ENCODE measurements at places on chromosomes 12 and 14. TPM values are rescaled to one million over a fixed set of nuclear protein-coding genes. Genes with fewer than 3 reads are reported as not detected.

GRCh38 chr12:19764408-19764807, 325.1 kb downstream of the AEBP2 start:
- no peak overlapping the region for H3K4me3 ChIP-seq
- no peak for DNase-seq
- H3K27ac ChIP-seq: no peak overlapping the region

The TAS2R31 gene
- 9.1 TPM for total RNA-seq

DNA sequence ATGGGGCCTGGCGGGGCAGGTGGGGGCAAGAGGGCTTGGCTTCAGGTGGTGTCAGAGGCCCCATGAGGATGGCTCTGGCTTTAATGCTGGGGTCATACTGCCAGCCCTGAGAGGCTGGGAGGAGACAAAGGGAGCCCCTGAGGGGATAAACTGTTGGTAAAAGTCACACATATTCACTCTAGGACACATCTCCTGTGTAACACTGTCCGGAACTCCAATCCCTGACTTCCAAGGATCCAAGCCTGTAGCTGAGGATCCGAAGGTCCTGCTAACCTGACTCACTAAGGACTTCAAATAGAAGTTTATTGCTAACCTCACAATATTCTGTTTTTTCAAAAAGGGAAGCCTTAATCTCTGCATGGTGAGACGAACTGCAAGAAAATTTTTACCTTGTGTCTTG, 39.2 kb upstream of the GPR68 start:
- no peaks in the 10 kb centered on the region for H3K27me3 ChIP-seq
- H3K36me3 ChIP-seq: no peaks in the 10 kb centered on the region
- H3K4me1 ChIP-seq: no peaks in the 10 kb centered on the region
- DNase-seq: no peak
- H3K27ac ChIP-seq: no peak overlapping the region

DNA sequence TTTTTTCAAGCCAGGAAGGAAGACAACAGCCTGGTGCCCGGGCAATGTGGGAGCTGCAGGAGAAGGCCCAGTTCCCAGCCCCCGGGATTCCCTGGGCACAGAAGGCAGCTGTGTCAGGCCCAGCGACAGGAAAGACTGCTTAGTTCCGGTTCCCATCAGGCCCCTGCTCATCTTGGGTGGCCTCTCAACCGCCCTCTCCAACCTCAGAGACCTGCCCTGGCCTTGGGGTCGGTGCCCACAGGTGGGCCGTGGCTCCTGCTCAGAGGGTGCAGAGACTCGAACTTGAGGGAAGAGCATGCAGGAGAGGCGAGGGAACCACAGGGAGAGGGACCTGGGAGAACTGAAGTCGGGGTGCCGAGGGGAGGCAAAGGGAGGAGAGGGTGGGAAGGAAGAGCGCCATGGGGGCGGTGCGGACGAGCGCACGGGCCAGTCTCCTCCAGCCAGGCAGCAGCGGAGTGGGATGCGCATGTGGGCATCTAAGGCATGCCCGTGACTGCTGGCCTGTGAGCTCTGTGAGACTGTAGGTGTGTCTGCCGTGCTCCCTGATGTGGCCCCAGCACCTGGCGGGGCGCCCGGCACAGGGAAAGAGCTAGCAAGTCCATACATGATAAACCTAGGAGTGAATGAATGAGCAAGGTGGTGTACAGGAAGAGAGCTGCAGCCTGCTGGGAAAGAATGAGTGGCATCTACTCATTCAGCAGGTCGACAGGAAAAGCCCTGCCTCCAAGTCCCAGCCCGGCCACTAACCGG, 42.7 kb downstream of the SSH1 start:
- H3K4me3 ChIP-seq: no peak overlapping the region
- no peak overlapping the region for H3K27ac ChIP-seq
- no peaks in the 10 kb centered on the region for H3K4me1 ChIP-seq
- DNase-seq: no peak

The PMCH gene
- total RNA-seq: not detected

The LRTM2 gene
- not detected for total RNA-seq

DNA sequence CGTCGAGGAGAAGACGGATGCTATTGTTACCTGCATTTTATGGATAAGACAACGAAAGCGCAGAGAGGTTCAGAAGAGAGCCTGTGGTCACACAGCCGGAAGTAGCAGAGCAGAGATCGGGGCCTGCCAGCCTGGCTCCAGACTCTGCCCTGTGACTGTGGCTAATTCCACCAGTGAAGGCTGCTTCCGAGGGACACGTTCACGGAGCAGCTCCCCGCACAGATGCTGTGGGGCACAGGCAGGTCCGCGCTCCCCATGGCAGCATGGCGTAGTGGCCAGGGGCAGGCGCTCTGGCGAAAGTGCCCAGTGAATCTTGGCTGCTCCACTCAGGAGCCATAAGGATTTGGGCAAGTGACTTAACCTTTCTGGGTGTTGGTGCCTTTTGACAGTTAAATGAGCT, 9.8 kb downstream of the RIMBP2 start:
- no peak for DNase-seq
- H3K27me3 ChIP-seq: no peaks in the 10 kb centered on the region
- H3K4me1 ChIP-seq: no peaks in the 10 kb centered on the region
- no peak overlapping the region for H3K27ac ChIP-seq

DNA sequence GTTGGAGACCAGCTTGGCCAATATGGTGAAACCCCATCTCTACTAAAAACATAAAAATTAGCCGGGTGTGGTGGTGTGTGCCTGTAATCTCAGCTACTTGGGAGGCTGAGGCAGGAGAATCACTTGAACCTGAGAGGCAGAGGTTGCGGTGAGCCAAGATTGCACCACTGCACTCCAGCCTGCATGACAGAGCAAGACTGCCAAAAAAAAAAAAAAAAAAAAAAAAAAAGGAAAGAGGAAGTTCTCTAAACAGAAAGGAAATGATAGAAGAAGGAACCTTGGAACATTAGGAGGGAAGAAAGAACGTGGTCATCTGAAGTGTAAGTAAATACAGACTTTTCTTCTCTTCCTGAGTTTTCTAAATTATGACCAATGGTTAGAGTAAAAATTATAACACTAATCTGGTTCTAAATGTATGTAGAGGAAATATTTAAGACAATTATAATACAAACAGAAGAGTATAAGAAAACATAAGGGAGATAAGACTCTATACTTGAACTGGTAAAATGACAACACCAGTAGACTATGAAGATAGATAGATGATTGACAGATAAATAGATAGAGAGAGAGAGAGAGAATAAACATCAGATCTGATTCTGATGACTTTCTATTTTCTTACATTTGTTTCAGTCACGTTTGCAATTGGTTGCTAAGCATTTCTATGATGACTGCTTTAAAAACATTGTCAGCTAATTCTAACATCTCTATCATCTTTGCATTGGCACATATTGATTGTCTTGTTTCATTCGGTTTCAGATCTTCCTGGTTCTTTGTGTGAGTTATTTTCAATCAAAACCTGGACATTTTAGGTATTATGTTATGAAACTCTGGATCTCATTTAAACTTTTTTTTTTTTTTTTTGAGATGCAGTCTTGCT, 12.9 kb upstream of the CORO1C start:
- DNase-seq: no peak
- no peak overlapping the region for H3K27ac ChIP-seq
- no peaks in the 10 kb centered on the region for H3K36me3 ChIP-seq

The CELA1 gene
- not detected for total RNA-seq

DNA sequence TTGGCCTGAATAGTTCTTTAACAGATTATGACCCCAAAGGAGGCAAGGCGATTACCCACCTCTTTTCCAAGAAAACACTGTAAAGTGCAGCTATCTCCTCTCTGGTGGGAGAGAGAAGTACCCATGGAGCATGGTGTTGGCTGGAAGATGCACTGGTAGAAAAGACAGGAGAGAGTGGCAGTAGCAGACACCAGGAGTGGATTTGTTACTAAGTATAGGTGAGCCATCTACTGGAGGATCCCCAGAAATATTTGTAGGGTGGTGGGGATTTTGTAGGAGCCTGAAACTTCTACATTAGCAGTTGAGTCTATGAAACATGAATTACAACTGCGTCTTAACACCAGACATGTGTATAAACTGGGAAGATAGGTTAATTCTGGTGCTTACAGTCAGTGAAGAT, 148.0 kb downstream of the SLC38A4 start:
- no peaks in the 10 kb centered on the region for H3K4me1 ChIP-seq
- H3K27ac ChIP-seq: no peak overlapping the region
- H3K36me3 ChIP-seq: no peaks in the 10 kb centered on the region
- H3K4me3 ChIP-seq: no peak overlapping the region

The LTBP2 gene
- total RNA-seq: 363 TPM

The PLEKHG7 gene
- total RNA-seq: not detected

DNA sequence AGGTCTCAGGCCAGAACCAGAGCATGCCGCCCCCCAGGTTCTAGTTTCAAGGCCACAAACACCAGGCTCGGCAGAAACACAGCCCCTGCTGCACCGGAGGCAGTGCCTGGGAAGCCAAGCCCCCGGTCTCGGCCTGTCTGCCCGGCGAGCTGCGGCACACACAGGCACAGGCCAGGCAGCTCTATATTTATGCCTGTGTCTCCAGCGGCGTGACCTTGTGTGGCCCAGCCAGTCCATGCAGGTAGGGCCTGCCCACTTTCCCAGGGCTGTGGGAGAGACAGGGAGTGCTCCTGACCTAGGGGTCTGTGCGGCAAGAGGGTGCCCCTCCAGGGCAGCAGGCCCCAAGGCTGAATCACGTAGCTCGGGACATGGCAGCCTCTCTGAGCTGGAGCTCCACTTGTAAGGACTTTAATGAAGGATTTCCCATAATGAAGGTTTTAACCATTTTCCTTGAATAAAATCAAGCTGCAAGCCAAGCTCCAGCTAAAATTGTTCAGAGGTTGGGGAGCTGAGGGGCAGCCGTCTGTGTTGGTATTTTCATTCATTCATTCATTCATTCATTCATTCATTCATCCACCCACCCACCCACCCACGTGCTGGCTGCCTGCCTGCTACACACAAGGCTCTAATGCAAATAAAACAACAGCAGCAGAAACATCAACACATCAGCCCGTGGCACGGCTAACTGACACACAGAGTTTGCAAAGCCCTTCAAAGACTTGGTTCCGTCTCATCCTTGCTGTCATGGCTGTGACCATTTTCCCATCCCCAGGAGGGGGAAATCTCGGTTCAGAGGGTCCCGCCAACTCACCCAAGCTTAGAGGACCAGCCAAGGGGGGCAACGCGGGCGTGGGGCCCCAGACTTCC, 92.0 kb downstream of the RFLNA start:
- H3K36me3 ChIP-seq: peaks cover 5% of the 10 kb centered on the region
- no peaks in the 10 kb centered on the region for H3K27me3 ChIP-seq
- H3K27ac ChIP-seq: no peak overlapping the region
- no peak overlapping the region for H3K4me3 ChIP-seq
- no peak for DNase-seq
- H3K4me1 ChIP-seq: no peaks in the 10 kb centered on the region

- no peak for DNase-seq
- no peaks in the 10 kb centered on the region for H3K4me1 ChIP-seq
- H3K36me3 ChIP-seq: no peaks in the 10 kb centered on the region
Measured at GRCh38 chr14:61233436-61233956, 47.6 kb downstream of the TMEM30B start.

- H3K4me3 ChIP-seq: no peak overlapping the region
- no peaks in the 10 kb centered on the region for H3K36me3 ChIP-seq
- no peak overlapping the region for H3K27ac ChIP-seq
- no peak for DNase-seq
Measured at GRCh38 chr12:118689793-118690192, 291.5 kb upstream of the SRRM4 start.

Measured in aorta (tissue), 5 donors.